ENCODE measurements at places on chromosomes 5 and 9. TPM values are rescaled to one million over a fixed set of nuclear protein-coding genes. Genes with fewer than 3 reads are reported as not detected.
A peak's percentile ranks its signal among the peaks of the same experiment; 100 is the strongest.

DNA sequence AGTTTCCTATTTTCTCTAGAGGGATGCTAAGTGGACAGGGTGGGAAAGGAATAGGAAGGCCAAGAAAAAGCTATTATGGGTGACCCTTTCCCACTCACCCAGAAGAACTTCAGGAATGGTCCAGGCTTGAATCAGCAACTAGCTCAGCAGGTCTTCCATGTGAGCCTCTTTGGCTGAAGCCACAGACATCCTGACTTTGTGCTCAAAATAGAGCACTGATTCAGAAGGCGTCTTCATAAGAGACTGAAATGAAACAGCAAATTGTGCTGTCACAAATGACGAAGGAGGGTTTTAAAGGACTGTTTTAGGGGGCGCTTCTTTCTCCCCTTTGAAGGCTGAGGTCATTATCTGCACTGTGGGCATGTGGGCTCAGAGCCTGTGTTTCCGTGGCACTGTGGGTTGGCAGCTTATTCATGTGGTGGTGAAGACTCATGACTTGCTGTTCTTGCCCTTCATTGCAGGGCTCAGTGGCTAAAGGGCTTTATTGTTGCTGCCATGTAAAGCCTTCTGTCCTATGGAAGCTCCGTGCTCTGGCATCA lies 65.8 kb upstream of the NFIL3 start:
- no peaks in the 10 kb centered on the region for H3K4me1 ChIP-seq
- DNase-seq, result no peak
- H3K27ac ChIP-seq, result no peak overlapping the region

DNA sequence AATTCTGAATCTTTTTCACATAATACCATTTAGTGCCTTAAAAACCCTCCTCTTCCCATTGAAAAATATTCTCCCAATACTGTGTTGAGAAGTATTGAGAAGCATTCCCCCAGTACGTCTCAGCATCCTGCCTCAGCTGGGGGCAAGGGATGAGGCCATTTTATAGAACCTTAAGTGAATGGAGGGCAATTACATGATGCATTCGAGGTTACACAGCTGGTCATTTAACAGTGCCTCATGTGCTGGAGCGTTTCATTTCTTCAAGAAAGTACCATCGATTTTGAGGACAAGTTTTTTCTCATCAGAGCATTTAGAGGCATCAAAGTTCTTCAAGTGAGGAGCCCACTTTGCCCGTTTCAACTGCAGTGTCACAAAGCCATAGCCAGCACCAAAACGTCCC lies 135.6 kb downstream of the DOCK2 start:
- no peak overlapping the region for H3K4me3 ChIP-seq
- H3K36me3 ChIP-seq, result no peaks in the 10 kb centered on the region
- peaks cover 72% of the 10 kb centered on the region for H3K27me3 ChIP-seq
- peaks cover 12% of the 10 kb centered on the region for H3K4me1 ChIP-seq

THOC3 gene
- 76.3 TPM for total RNA-seq

GRCh38 chr5:111229221-111229835 lies 5.1 kb downstream of the CAMK4 start:
- H3K36me3 ChIP-seq, result no peaks in the 10 kb centered on the region
- no peak overlapping the region for H3K4me3 ChIP-seq
- H3K4me1 ChIP-seq, result peaks cover 1% of the 10 kb centered on the region
- H3K27ac ChIP-seq, result no peak overlapping the region

- no peaks in the 10 kb centered on the region for H3K27me3 ChIP-seq
- no peaks in the 10 kb centered on the region for H3K4me1 ChIP-seq
- DNase-seq, result no peak
- no peak overlapping the region for H3K27ac ChIP-seq
These were observed 112.6 kb downstream of the TMC1 start for GRCh38 chr9:72633966-72634365.

GRCh38 chr9:129336601-129337331 lies 158.7 kb upstream of the IER5L start:
- peak overlapping the region; percentile 66 for H3K4me3 ChIP-seq
- H3K27me3 ChIP-seq, result peaks cover 4% of the 10 kb centered on the region
- DNase-seq, result no peak
- H3K27ac ChIP-seq, result peak overlapping the region; percentile 60
- H3K4me1 ChIP-seq, result peaks cover 22% of the 10 kb centered on the region

GRCh38 chr5:95027775-95028174 lies 257.1 kb downstream of the MCTP1 start:
- no peaks in the 10 kb centered on the region for H3K27me3 ChIP-seq
- H3K4me1 ChIP-seq, result no peaks in the 10 kb centered on the region
- H3K27ac ChIP-seq, result no peak overlapping the region
- no peaks in the 10 kb centered on the region for H3K36me3 ChIP-seq
- no peak overlapping the region for H3K4me3 ChIP-seq

- H3K27ac ChIP-seq, result peak overlapping the region; percentile 93
- DNase-seq, result no peak
- H3K36me3 ChIP-seq, result peaks cover 13% of the 10 kb centered on the region
- peaks cover 17% of the 10 kb centered on the region for H3K4me1 ChIP-seq
- peaks cover 16% of the 10 kb centered on the region for H3K27me3 ChIP-seq
These were observed 3.1 kb downstream of the EGR1 start for GRCh38 chr5:138468133-138468965.

MAMDC2 gene
- total RNA-seq, result 0.60 TPM

CDC20B gene
- not detected for total RNA-seq

- H3K36me3 ChIP-seq, result no peaks in the 10 kb centered on the region
- no peak overlapping the region for H3K4me3 ChIP-seq
- H3K27ac ChIP-seq, result peak overlapping the region; percentile 31
- H3K27me3 ChIP-seq, result no peaks in the 10 kb centered on the region
These were observed 13.4 kb downstream of the ADAM19 start for GRCh38 chr5:157562111-157562581.

MLLT3 gene
- 23.8 TPM for total RNA-seq

CER1 gene
- total RNA-seq, result not detected

- DNase-seq, result no peak
- H3K4me3 ChIP-seq, result no peak overlapping the region
- H3K4me1 ChIP-seq, result peaks cover 7% of the 10 kb centered on the region
- no peak overlapping the region for H3K27ac ChIP-seq
- H3K36me3 ChIP-seq, result peaks cover 1% of the 10 kb centered on the region
- no peaks in the 10 kb centered on the region for H3K27me3 ChIP-seq
These were observed 44.2 kb upstream of the MAST4 start for GRCh38 chr5:66551945-66552344.

DNA sequence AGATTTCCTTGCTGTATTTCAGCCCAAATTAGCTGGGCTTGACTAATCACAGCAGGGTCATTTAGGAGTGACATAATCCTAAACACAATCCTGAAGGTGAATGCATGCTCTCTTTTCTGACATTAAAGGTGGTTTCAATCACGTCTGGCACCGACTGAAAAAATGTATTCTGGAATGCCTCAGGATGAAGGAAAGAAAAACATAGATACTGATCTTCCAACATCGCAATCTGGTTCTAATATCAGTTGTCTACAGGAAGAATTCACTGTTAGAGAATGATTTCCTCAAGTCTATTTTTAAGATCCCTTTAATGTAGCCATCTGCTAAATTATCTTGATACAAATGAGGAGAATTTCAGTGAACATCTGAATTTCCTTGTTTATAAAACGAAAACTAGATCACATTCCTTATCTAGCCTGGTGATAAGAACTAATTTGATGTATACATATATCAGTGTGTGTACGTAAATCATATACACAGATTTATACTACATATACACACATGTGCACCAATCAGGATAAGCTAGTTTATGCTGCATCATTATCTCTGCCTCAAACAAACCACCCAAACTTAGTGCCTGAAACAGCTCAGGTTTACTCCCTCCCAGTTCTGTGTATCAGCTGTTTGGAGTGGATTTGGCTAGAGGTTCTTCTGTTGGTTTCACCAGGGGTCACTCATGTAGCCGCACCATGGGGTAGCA lies 31.3 kb upstream of the TAS2R1 start:
- H3K27ac ChIP-seq, result no peak overlapping the region
- no peak overlapping the region for H3K4me3 ChIP-seq
- no peaks in the 10 kb centered on the region for H3K36me3 ChIP-seq
- DNase-seq, result no peak
- no peaks in the 10 kb centered on the region for H3K27me3 ChIP-seq

DNA sequence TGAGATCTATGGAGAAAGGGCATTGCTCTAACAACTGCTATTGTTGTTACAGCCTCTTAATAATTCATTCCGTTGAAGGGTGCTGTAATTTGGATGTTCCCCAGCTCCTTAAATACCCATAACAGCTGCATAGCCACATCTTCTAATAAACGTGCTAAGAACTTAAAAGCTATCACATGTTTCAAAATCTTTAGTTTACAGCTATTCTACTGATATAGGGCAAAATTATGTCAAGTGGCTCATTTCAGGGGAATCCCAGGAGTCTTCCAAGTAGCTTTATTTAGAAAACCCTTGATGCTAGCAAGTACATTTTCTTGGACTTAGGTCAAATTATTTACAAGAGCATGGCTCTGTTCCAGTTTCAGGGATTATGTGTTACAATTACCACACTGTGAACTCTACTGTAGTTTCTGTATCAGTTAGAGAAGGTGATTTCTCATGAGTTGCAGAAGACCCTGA lies 990.4 kb upstream of the ACO1 start:
- H3K4me3 ChIP-seq, result no peak overlapping the region
- H3K4me1 ChIP-seq, result peaks cover 7% of the 10 kb centered on the region
- no peak overlapping the region for H3K27ac ChIP-seq
- DNase-seq, result no peak
- H3K27me3 ChIP-seq, result no peaks in the 10 kb centered on the region

- no peaks in the 10 kb centered on the region for H3K27me3 ChIP-seq
- no peak overlapping the region for H3K4me3 ChIP-seq
- no peak overlapping the region for H3K27ac ChIP-seq
- no peak for DNase-seq
- no peaks in the 10 kb centered on the region for H3K4me1 ChIP-seq
These were observed 58.0 kb downstream of the SPTLC1 start for GRCh38 chr9:92057226-92057625.

DNA sequence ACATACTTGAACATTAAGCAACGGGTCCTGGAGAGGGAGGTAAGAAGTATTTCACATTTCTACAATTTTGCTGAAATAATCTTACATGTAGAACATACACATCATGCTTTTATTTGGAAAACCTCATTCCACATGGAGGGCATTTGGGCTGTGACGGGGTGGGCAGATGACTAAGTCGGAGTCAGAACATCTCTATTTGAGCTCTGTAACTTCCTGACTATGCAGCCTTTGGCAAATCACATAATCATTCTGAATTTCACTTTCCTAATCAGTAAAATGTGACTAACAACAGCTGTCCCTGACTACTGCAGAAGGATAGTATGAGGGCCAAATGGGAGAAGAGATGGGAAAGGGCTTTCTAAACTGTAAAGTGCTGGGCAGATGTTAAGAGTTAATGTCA lies 17.1 kb upstream of the IL6ST start:
- H3K4me3 ChIP-seq, result no peak overlapping the region
- no peaks in the 10 kb centered on the region for H3K27me3 ChIP-seq
- H3K36me3 ChIP-seq, result peaks cover 3% of the 10 kb centered on the region

- H3K27me3 ChIP-seq, result no peaks in the 10 kb centered on the region
- no peak overlapping the region for H3K4me3 ChIP-seq
- no peak for DNase-seq
- no peak overlapping the region for H3K27ac ChIP-seq
- H3K36me3 ChIP-seq, result no peaks in the 10 kb centered on the region
These were observed 49.0 kb upstream of the GARNL3 start for GRCh38 chr9:127215268-127216209.

DNA sequence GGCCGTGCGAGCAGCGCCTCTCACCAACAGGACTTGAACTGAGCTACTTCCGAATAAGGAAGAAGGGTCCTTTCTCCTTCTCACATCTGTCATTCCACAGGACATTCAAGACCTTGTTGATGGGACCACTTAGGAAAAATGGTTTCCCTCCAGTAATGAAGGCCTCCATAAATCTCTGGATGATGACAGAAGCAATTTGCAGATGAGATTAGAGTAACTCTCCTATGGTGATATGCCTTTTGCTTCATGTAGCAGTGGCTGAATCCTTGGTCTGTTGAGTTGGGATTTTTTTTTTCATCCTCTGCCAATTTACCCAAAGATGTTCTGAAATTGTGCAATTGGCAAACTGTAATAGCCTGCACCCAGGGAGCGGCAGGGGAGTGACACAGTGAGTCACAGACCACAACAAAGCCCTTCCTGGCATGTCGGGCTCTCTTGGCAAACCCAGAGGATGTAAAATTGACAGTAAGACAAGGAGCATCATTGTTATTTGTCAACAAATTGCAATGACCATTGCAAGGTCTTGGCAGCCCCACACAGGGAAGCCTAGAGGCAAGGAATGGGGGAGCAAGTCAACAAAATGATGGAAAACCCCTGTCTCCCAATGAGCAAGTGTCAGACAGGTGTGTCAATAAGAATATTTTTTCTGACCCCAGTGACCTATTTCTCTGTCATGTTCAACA lies 275.9 kb downstream of the ACTL7B start:
- H3K4me3 ChIP-seq, result no peak overlapping the region
- no peaks in the 10 kb centered on the region for H3K36me3 ChIP-seq
- no peaks in the 10 kb centered on the region for H3K4me1 ChIP-seq
- no peak for DNase-seq
- no peak overlapping the region for H3K27ac ChIP-seq

LCN12 gene
- 16.2 TPM for total RNA-seq

- H3K36me3 ChIP-seq, result no peaks in the 10 kb centered on the region
- no peaks in the 10 kb centered on the region for H3K4me1 ChIP-seq
- no peaks in the 10 kb centered on the region for H3K27me3 ChIP-seq
- H3K4me3 ChIP-seq, result no peak overlapping the region
- H3K27ac ChIP-seq, result no peak overlapping the region
These were observed 8.6 kb upstream of the CCNH start for GRCh38 chr5:87421307-87421706.

All from progenitor cell of endocrine pancreas (in vitro differentiated cells).